ENCODE measurements at places on chromosomes 3 and 15.

- DNase-seq, result no peak
Observed at GRCh38 chr3:106206613-106207012, 337.8 kb upstream of the CBLB start.

- DNase-seq, result no peak
Observed at GRCh38 chr15:41690636-41691035, 30.4 kb downstream of the MGA start.

GRCh38 chr15:23472678-23473077 lies 25.6 kb upstream of the GOLGA6L2 start:
- DNase-seq, result no peak

GRCh38 chr15:88090481-88091011 lies 166.0 kb downstream of the NTRK3 start:
- DNase-seq, result no peak

- DNase-seq, result no peak
Observed at GRCh38 chr3:117586161-117586560, 876.6 kb downstream of the TUSC7 start.

GRCh38 chr15:91921188-91921842 lies 67.8 kb downstream of the SLCO3A1 start:
- peak; percentile 46 for DNase-seq

- no peak for DNase-seq
Observed at GRCh38 chr3:18558507-18558906, 133.4 kb upstream of the SATB1 start.

- no peak for DNase-seq
Observed at GRCh38 chr3:60669636-60670035, 581.6 kb downstream of the FHIT start.

DNA sequence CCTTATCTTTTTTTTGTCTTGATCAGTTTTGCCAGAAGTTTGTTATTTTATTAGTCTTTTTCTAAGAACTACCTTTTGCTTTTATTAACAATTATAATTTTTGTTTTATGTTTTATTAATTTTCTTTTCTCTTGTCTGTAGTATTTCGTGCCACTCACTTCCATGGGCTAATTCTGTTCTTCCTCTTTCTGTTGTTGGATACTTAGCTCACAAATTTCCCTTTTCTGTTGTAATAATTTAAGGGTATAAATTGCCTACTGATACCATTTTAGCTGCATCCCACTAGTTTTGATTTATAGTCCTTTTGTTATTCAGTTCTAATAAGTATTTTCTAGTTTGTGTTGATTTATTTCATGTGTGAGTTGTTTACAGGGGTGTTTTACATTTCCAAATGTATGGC lies 48.6 kb downstream of the SNRK start:
- DNase-seq, result no peak

GRCh38 chr3:167115331-167115934 lies 264.7 kb downstream of the ZBBX start:
- DNase-seq, result no peak

DNA sequence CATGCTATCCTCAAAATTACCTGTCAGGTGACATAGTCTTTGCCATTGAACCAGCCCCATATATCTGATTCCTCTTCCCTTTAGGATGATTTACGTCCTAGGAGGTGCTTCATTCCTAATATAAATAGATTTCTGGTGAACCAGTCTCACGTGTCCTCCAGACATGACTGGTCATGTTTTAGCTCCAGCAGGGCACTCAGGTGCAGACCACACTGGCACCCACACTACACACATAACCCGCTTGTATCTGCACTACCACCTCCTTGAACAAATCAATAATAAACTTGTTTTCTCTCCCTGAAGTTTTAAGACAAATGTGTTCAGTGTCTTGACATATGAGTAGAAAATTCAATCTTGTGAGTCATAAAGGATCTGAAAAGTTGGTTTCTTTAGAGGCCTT lies 155.5 kb downstream of the GOLIM4 start:
- DNase-seq, result no peak

- DNase-seq, result no peak
Observed at GRCh38 chr3:57838627-57839026, 82.5 kb downstream of the SLMAP start.

- no peak for DNase-seq
Observed at GRCh38 chr15:93298901-93299300, 209.9 kb upstream of the RGMA start.

GRCh38 chr3:45979378-45979777 lies 16.2 kb downstream of the FYCO1 start:
- DNase-seq, result no peak

GRCh38 chr3:167691366-167691765 lies 37.6 kb upstream of the WDR49 start:
- DNase-seq, result peak; percentile 25

DNA sequence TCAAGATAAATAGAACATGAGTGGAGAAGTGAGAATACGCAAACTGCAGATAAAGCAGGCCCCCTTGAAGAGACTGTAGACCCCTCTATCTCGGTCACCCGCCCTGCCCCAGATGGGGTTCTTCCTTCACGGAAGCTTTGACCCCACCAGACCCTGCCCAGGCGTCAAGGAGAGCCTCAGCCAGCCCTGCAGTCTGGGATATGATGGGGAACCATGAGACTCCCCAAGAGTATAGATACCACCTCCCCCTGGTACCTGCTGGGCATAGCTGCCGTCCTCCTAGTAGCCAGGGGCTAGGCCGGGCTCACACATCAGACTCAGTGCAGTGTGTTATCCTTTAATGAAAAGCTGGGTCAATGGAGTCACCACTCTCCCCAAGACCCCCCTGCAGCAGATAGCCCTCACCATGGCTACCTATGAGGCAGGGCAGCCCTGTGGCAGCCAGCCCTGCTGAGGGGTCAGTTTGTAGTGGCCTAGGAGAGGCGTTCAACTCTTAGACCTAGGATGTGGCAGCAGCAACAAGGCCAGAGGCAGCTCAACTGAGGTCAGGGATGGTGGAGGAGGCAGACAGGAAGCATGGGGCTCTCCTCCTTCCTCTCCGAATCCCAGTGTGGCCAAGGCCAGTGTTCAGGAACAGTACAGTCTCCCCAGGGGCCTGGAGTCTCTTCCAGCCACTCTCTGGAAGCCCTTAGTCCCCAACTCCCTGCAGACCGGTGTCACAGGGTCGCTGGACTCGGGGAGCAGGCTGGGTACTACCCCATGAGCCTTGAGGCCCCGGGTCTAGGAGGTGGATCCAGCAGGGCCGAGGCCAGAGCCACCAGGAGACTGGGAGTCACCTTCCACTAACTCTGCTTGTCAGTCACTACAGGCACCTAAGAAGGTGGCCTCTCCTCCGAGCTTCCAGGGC lies 26.1 kb downstream of the PLXNB1 start:
- DNase-seq, result no peak

- DNase-seq, result no peak
Observed at GRCh38 chr3:120498556-120499346, 48.0 kb upstream of the FSTL1 start.

- DNase-seq, result no peak
Observed at GRCh38 chr3:46710229-46710628, 7.4 kb downstream of the PRSS50 start.

- DNase-seq, result no peak
Observed at GRCh38 chr3:101852983-101853840, 3.9 kb downstream of the NFKBIZ start.

- DNase-seq, result no peak
Observed at GRCh38 chr3:127170814-127171213, 22.1 kb upstream of the PRR23E start.

DNA sequence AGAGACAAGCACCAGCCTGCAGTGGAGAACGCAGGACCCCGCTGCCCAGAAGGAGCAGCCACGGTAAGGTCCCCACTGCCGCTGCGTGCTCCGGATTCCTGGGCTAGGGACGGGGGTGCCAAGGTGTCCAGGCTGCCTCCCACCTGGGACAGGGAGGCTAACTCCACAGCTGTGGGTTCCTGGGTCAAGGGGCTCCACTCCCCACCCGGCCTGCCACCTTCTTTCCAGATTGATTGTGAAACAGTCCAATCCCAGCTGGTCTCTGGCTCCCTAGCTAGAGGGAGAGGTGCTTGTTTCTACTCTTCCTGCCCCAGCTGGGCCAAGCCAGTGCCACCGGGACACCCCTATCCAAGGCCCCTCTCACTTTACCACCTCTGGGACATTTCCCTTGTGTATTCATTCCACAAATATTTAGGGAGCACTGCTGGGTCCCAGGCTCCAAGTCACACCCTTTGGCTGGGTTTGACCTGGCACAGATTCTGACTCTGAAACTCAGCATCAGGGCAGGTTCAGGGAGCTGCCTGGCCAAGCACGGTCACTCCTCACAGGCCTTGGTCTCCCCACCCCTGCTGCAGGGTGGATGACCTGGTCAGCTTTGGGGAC lies 1.9 kb downstream of the PAK6 start:
- DNase-seq, result no peak

GRCh38 chr3:190862209-190863118 lies at the start of gene GMNC:
Gene GMNC (minus strand): TSS chr3:190862694. CDS start chr3:190862615, 79 bp downstream.
- DNase-seq, result peak; percentile 16

DNA sequence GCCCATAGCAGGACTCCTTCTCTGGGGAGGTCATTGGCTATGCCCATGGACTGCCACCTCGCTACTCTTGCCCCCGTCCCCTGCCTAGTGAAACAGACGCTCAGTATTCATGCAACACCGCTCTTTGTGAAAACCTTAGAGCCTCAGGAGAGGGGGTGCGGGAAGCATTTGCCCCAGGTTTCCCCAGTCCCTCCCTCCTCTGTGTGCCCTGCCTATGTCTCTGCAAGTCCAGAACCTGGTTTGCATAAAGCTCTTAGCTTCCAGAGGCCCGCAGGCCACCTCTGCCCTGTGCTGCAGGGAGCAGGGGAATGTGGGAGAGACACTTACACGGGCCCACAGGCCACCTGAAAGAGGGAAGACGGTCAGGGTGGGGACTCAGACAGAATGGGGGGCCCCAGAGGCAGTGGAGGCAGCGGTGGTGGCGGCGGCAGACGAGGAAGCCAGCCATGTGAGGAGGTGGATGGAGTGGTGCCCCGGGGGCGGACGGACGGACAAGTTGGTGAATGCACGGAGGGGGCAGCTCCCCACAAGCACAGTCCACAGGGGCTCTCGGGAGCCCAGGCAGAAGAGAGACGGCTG lies 33.8 kb upstream of the CTSH start:
- no peak for DNase-seq

DNA sequence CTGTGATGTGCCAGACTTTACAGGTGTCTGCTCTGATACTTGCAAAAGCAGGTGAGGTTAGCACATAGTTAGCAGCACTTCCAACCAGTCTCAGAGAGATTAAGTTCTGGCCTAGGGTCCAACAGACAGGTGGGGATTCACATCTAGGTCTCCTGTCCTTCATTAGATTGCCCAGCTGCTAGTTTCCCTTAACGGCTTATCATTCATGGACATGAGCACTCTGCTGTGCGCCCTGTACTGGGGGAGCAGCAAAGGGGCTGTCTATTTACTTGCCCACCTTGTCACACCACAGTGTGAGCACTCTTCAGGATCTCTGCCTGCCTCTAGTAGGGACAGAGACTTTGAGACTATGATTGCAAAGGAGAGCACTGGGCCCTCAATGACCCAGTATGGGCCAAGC lies 8.7 kb downstream of the SPSB4 start:
- no peak for DNase-seq

- no peak for DNase-seq
Observed at GRCh38 chr15:70415398-70415797, 317.7 kb upstream of the TLE3 start.

DNA sequence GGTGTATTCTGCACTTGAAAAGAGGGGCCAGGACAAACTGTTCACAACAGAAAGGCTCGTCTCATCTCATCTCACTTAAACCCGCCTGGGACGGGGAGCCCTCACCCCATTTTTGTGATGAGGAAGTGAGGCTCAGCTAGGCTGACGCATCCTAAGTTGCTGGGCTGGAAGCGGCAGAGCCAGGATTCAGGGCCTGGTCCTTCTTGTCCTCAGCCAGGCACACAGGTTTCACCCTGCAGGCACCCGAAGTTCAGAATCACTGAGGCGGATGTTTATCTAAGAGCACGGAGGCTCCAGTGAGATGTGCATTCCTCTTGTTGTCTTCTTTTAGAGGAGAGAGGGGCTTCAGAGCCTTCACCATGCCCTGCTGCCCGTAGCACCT lies 51.1 kb upstream of the PLXNA1 start:
- no peak for DNase-seq

GRCh38 chr15:62706317-62706716 lies 336.2 kb upstream of the TPM1 start:
- no peak for DNase-seq

DNA sequence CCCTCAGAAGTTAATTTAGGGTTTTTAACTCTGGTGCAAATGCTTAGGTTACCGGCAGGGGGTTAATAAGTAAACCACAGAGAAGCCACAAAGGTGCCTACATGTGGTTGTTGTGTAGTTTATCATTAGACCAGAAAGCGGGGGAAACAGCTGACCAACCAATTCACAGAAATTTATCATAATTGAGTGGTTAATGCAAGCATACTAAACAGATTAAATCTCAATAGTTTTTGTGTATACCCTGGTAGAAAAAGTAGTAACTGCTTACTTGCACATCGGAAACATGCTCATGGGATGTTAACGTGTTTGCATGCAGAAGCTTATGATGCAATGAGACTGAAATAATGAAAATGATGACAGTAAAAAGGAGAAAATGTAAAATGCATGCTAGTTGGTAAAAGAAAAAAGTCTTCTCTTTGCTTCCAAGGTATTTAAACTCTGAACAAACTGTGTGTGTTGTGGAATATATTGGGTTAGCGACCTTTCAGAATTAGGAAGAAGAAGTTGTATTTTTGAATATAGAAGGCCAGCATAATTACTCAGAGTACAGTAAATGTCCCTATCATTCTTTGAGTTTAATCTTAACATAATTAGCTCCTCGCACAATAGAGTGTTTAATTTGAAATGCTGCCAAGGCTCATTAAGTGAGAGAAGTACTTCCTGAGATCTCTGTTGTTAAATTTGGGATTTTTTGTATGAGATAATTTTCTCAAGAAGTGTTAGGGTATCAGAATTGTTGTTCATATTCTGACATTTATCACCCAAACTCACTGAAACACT lies 316.2 kb downstream of the PTPRG start:
- no peak for DNase-seq

DNA sequence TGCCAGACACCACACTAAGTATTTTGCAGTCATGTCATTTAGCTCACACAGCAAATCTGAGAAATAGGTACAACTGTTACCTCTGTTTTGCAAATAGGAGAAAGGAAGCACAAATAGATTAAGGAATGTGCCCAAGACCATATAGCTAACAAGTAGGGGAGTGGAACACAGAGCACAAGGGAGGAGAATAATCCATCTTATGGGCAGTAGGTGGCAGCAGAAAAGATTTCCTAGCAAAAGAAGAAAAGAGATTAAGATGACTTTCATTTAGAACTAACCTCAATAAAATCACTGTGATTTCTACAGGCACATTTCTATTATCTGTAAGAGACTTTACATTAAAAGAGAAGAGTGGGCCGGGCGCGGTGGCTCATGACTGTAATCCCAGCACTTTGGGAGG lies 49.1 kb downstream of the NR1I2 start:
- DNase-seq, result no peak

- no peak for DNase-seq
Observed at GRCh38 chr3:42130329-42131070, 39.3 kb downstream of the TRAK1 start.

- DNase-seq, result no peak
Observed at GRCh38 chr3:24161841-24162240, 216.8 kb downstream of the NR1D2 start.

- DNase-seq, result no peak
Observed at GRCh38 chr3:108608750-108609149, 19.2 kb downstream of the DZIP3 start.

All from CD4-positive, alpha-beta memory T cell (primary cell).